CD4-positive, alpha-beta T cell treated with Interleukin-17A for 4 hours (primary cell): ENCODE measurements at places on chromosomes 5 and 9.
A peak's percentile ranks its signal among the peaks of the same experiment; 100 is the strongest.

- DNase-seq: no peak
Observed at GRCh38 chr5:15004506-15004905, 132.9 kb upstream of the ANKH start.

- DNase-seq: no peak
Observed at GRCh38 chr9:88433583-88434255, 45.5 kb downstream of the SPIN1 start.

GRCh38 chr9:126490214-126490631, 123.5 kb upstream of the LMX1B start:
- DNase-seq: peak; percentile 26

GRCh38 chr5:177605667-177606066, 5.7 kb downstream of the B4GALT7 start:
- no peak for DNase-seq

DNA sequence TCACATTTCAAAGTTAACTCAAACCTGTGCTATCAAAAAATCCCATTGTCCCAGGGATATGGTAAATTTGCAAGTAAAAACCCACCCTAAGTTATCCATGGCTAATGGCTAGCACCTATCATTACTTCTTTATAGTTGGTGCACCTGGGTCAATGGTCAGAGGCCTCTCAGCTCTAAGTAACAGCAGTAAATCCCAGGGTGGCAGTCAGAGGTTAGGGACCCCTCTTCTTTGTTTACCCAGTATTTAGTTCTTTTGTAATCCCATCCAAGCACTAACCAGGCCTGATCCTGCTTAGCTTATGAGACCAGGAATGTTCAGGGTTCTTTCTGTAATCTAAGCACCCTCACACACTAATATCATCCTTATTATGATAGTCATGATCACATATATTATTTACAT, 52.1 kb upstream of the WWC1 start:
- no peak for DNase-seq

DNA sequence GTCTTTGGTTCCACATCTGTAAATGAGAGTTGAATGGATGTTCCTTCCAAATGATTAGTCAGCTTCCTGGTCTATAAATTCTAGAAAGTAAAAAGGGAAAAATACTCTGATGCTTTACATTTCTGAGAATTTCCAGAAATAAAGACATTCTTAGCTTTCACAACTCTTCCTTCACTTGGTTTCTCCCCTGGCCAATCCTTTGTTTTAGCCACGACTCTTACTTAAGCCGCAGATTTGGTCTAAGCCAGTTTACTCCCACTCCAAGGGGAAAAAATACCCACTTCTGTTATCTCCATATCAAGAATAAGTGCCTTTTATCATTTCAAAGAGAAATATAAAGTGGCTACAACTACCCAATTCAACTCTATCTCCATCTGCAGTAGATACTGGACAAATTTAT, 29.7 kb downstream of the PWWP2A start:
- no peak for DNase-seq

GRCh38 chr5:93145767-93146166, 435.3 kb downstream of the NR2F1-AS1 start:
- DNase-seq: no peak
